ENCODE measurements at places on chromosomes 1 and 21.

- no peak for DNase-seq
Measured at GRCh38 chr1:33045814-33046213, 9.1 kb upstream of the AK2 start.

DNA sequence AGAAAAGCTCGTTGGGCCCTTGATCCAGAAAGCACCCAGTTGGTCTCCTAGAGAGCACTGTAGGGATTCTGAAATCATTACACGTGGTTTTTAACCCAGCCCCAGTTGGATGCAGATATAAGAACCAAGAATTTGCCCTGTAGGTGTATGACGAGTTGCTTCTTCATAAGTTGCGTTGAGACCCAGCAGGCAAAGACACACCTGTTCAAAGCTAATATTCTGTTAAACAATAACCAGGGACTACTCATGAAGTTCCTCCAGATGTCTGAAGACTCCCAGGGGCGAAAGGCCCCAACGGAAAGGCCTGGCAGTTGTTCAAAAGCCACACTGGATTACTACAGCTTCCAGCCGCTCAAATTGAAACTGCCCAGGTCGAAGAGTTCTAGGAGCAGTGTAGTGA, 88.6 kb upstream of the HNRNPU start:
- DNase-seq = no peak

- no peak for DNase-seq
Measured at GRCh38 chr1:10901891-10902805, 105.7 kb upstream of the CASZ1 start.

GRCh38 chr1:92820024-92820423, 11.8 kb upstream of the RPL5 start:
- no peak for DNase-seq

Measured in cortex of kidney (tissue), 1 donor.